ENCODE measurements at places on chromosomes 11 and 22. TPM values are rescaled to one million over a fixed set of nuclear protein-coding genes. Genes with fewer than 3 reads are reported as not detected.

- H3K27me3 ChIP-seq: no peaks in the 10 kb centered on the region
- no peaks in the 10 kb centered on the region for H3K4me1 ChIP-seq
- no peak overlapping the region for H3K4me3 ChIP-seq
- H3K27ac ChIP-seq: no peak overlapping the region
- DNase-seq: no peak
Observed at GRCh38 chr11:37394236-37394870, 796.3 kb upstream of the RAG2 start.

The OR4A16 gene
- total RNA-seq: not detected

DNA sequence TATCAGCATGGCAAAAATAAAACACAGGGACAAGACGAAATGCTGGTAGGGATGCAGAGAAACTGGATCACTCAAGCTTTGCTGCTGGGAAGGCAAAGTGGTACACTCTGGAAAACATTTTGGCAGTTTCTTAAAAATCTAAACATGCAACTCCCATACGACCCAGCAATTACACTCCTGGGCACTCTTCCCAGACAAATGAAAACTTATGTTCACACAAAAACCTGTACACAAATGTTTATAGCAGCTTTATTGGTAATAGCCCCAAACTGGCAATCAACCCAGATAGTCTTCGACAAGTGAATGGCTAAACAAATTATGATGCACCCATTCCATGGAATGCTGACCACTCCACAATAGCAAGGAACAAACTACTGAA, 35.8 kb upstream of the PRR5 start:
- H3K4me3 ChIP-seq: no peak overlapping the region
- DNase-seq: no peak
- peaks cover 1% of the 10 kb centered on the region for H3K36me3 ChIP-seq
- H3K4me1 ChIP-seq: peaks cover 80% of the 10 kb centered on the region

- no peak overlapping the region for H3K4me3 ChIP-seq
- H3K27ac ChIP-seq: no peak overlapping the region
- DNase-seq: no peak
- H3K27me3 ChIP-seq: no peaks in the 10 kb centered on the region
Observed at GRCh38 chr11:119639642-119640205, 89.3 kb downstream of the NECTIN1 start.

DNA sequence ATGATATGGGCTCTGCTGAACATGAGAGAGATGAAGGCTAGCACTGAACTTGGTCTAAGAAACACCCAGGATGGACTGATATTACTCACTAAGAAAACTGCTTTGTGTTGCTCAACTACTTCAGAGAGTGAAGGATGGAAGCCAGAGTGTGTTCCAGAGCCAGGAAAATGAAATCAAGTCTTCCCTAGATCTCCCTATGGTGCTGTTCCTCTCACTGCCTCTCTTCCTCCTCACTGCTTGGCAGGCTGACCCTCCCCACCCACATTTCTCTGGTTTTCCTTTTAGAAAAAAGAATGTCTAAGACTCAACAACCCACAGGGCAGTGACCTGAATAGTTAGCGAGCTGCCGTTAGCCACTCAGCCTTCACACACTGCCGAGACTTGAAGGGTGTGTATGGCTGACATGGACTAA, 65.6 kb downstream of the CCDC81 start:
- H3K4me3 ChIP-seq: no peak overlapping the region
- H3K27me3 ChIP-seq: no peaks in the 10 kb centered on the region
- no peaks in the 10 kb centered on the region for H3K36me3 ChIP-seq

The HIC2 gene
- 4.8 TPM for total RNA-seq

DNA sequence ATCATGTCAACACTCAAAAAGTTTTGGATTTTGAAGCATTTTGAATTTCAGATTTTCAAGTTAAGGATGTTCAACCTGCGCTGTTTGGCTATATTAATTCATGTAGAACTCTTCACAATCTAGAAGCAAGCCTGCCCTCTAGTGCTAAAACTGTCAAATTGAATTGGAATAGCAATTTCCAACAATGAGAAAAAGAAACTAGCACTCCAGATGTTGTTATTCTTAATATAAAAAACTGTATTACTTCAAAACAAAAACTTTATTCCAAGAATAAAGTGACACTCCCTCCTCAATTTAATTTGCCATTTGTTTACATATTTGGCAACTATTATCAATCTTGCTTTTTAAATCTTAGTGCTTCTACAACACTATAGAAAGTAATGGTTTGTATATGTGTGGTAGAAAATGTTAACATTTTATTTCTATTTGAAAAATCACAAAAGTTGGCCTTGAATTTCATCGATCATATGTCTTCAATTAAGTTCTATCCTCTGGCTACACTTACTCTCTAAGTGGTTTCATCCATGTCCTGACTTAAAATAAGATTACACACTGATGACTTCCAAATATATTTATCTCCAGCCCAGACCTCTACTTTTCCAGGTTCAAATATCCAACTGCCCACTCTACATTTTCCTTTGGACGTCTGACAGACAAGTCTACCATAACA, 36.6 kb downstream of the DCUN1D5 start:
- no peak for DNase-seq
- H3K27ac ChIP-seq: no peak overlapping the region
- H3K27me3 ChIP-seq: no peaks in the 10 kb centered on the region
- no peaks in the 10 kb centered on the region for H3K4me1 ChIP-seq
- no peak overlapping the region for H3K4me3 ChIP-seq

The GLYATL1 gene
- not detected for total RNA-seq

GRCh38 chr11:114131461-114131864, 72.0 kb downstream of the ZBTB16 start:
- peaks cover 42% of the 10 kb centered on the region for H3K4me1 ChIP-seq
- peak overlapping the region; percentile 48 for H3K27ac ChIP-seq
- peaks cover 8% of the 10 kb centered on the region for H3K27me3 ChIP-seq
- peaks cover under 1% of the 10 kb centered on the region for H3K36me3 ChIP-seq
- H3K4me3 ChIP-seq: peak overlapping the region; percentile 7

The OPCML gene
- not detected for total RNA-seq

GRCh38 chr22:46010207-46010867, 33.4 kb upstream of the WNT7B start:
- H3K27ac ChIP-seq: no peak overlapping the region
- no peak overlapping the region for H3K4me3 ChIP-seq
- no peak for DNase-seq
- no peaks in the 10 kb centered on the region for H3K27me3 ChIP-seq

GRCh38 chr11:118277312-118277711, 13.2 kb upstream of the MPZL2 start:
- DNase-seq: peak; percentile 43
- H3K36me3 ChIP-seq: no peaks in the 10 kb centered on the region
- no peaks in the 10 kb centered on the region for H3K27me3 ChIP-seq
- peaks cover 53% of the 10 kb centered on the region for H3K4me1 ChIP-seq

DNA sequence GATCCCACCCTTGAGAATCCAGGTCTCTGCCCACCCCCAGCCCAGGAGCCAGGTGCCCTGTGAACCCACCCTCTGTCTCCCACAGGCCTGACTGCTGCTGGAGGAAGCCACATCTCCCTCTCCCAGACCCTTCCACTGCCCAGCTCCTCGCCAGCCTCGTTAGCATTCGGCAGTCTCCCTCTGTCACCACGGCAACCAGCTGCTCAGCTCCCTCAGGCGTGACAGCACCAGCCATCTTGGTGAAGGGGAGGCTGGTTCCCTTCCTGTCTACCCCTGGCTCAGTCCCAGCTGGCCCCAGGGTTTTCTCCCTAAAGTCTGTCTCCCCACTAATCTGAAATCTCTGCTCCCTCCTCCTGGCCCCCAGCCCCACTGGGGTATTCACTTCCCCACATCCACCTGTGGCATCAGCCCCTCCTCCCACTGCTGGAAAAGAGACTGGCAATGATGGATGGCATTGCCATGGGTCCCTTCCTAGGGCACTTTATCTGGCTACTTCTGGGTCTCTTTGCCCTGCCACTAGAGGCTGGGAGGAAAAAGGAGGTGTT, 28.1 kb downstream of the NRXN2 start:
- peaks cover 43% of the 10 kb centered on the region for H3K27me3 ChIP-seq
- no peak overlapping the region for H3K27ac ChIP-seq
- H3K4me1 ChIP-seq: peaks cover 8% of the 10 kb centered on the region
- H3K36me3 ChIP-seq: no peaks in the 10 kb centered on the region
- DNase-seq: no peak

GRCh38 chr11:73163638-73164174, 21.6 kb upstream of the FCHSD2 start:
- peaks cover 5% of the 10 kb centered on the region for H3K27me3 ChIP-seq
- peaks cover 11% of the 10 kb centered on the region for H3K4me1 ChIP-seq
- no peak overlapping the region for H3K4me3 ChIP-seq
- no peak overlapping the region for H3K27ac ChIP-seq

GRCh38 chr11:119584193-119585042, 144.6 kb downstream of the NECTIN1 start:
- H3K27me3 ChIP-seq: peaks cover 40% of the 10 kb centered on the region
- no peak overlapping the region for H3K27ac ChIP-seq
- DNase-seq: no peak
- no peak overlapping the region for H3K4me3 ChIP-seq
- H3K36me3 ChIP-seq: no peaks in the 10 kb centered on the region
- peaks cover 10% of the 10 kb centered on the region for H3K4me1 ChIP-seq

The TIGD3 gene
- total RNA-seq: 1.4 TPM

The ZP1 gene
- not detected for total RNA-seq

GRCh38 chr11:46342239-46342638, 5.0 kb upstream of the DGKZ start:
- peaks cover 7% of the 10 kb centered on the region for H3K27me3 ChIP-seq
- no peaks in the 10 kb centered on the region for H3K36me3 ChIP-seq
- H3K4me1 ChIP-seq: peaks cover 50% of the 10 kb centered on the region
- DNase-seq: peak; percentile 48
- H3K27ac ChIP-seq: peak overlapping the region; percentile 13

The CALCA gene
- total RNA-seq: not detected

DNA sequence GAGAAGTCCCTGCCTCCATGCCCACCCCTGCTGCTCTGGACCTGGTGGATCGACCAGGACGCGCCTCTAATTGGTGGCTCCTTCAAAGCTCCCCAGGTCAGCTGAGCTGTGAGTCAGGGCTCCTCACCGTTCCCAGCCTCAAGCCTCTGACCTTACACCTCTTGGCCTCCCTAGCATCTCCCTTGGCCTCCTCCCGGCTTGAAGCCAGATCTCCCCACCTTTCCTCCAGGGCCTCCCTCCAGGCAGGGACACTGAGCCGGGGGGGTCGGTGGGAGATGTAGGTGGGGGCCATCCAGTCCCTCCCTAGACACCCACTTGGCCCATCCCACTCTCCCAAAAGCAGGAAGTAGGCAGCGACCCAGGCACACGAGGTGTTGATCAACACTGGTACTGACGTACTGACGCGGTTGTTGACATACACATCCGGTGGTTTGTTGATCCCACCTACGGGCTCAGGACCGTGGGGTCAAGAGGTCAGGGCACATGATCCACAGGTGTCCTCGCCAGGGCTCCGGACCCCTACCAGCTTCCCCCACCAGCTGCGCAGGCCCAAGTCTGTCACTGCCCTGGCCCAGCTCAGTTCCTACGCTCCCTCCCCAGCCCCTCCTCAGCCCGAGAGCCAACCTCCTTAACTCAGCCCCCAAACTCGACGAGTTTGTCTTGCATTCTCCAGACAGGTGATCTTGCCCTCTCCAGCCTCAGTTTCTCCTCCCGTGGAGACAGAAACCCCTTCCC, 802 bp downstream of the ATG2A start:
- H3K4me3 ChIP-seq: peak overlapping the region; percentile 89
- H3K36me3 ChIP-seq: peaks cover 11% of the 10 kb centered on the region
- DNase-seq: peak; percentile 75
- H3K4me1 ChIP-seq: peaks cover 29% of the 10 kb centered on the region
- H3K27me3 ChIP-seq: no peaks in the 10 kb centered on the region
- H3K27ac ChIP-seq: peak overlapping the region; percentile 97
